NCI-H510A (cell line): ENCODE measurements at places on chromosomes 16 and 17.

GRCh38 chr16:11848842-11849241 lies 2.5 kb downstream of the RSL1D1 start:
- DNase-seq, result no peak

- no peak for DNase-seq
Measured at GRCh38 chr17:2909846-2910234, 113.6 kb downstream of the RAP1GAP2 start.

DNA sequence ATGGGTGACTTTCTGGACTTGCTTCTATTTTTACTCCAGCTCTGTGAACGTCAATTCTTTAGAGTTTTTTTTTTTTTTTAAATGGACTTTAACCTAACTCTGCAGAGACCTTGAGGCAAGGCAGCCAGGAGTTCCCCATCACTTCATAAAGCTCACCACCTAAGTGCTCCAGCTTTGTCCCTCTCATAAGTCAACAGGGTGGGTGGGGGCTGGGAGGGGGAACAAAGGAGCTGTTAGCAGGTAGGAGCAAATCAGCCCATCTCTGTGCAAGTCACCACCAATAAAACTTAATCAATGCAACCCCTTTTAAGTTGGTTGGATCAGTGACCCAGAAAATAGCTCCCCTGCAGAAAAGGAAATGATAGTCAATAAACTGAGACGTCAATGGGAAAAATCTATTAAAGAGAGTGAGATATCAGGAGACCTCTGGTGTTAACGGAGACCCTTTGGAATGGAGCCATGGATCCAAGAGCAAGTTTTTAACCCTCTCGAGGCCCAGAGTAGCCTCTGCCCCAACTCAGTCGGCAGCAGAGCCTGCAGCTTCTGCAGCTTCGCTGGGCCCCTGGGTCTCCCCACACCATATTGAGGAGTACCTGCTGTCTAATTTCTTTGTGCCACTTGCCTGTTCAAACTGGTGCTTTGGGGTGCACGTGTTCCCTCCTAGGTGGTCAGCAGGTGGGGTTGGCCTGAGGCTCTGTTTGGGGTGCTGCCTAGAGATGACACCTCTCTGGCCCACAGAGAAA lies 27.6 kb upstream of the ETV4 start:
- DNase-seq, result no peak

- no peak for DNase-seq
Measured at GRCh38 chr17:70636517-70637133, 467.3 kb downstream of the KCNJ2 start.

GRCh38 chr16:4328046-4328781 lies 12.3 kb downstream of the GLIS2 start:
- DNase-seq, result no peak

- no peak for DNase-seq
Measured at GRCh38 chr17:11642655-11643054, 44.4 kb downstream of the DNAH9 start.

DNA sequence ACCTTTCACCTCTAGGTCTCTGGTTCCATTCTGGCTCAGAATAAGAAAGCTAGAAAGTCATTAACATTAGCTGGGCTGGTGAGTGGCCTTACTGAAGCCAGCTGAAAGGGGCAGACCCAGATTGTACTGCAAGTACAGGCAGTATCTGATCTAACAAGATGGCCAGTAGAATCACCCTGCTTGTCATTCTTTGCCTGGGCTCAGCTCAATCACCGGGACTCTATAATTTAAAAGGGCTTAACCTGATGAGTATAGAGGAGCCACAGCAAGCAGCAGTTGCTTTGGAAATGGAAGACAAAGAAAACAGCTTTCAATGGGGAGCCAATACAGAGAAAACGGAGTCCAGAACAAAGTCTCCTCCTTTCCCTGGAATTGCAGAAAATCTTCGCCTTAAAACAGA lies 13.6 kb downstream of the CDH8 start:
- no peak for DNase-seq

GRCh38 chr16:87189426-87189825 lies 127.8 kb downstream of the C16orf95 start:
- no peak for DNase-seq

DNA sequence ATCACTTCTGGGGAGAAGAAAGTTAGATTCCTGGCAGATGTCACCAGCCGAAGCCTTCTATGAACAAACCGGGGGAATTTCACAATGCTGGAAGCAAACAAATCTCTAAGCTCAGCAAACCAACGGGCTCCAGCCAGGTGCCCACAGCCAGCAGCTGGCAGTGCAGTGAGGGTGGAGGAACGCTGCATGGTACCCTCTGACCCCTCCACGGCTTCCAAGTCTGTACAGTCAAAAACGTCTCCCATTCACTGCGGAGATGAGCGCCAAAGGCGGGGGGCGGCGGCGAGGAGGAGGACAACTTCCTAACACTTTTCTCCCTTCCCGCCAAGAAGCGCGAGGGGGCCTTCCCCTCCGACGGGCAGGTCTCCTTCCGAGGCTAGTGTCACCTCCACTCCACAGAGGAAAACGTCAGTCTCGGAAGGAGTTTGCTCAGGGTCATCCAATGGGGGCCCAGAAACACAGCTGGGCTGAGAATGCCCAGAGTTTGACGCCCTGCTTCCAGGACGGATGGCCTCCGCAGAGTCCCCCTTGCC lies 924 bp downstream of the ZNF598 start:
- no peak for DNase-seq

GRCh38 chr17:68255731-68256538 lies 8.1 kb downstream of the AMZ2 start:
- DNase-seq, result no peak

DNA sequence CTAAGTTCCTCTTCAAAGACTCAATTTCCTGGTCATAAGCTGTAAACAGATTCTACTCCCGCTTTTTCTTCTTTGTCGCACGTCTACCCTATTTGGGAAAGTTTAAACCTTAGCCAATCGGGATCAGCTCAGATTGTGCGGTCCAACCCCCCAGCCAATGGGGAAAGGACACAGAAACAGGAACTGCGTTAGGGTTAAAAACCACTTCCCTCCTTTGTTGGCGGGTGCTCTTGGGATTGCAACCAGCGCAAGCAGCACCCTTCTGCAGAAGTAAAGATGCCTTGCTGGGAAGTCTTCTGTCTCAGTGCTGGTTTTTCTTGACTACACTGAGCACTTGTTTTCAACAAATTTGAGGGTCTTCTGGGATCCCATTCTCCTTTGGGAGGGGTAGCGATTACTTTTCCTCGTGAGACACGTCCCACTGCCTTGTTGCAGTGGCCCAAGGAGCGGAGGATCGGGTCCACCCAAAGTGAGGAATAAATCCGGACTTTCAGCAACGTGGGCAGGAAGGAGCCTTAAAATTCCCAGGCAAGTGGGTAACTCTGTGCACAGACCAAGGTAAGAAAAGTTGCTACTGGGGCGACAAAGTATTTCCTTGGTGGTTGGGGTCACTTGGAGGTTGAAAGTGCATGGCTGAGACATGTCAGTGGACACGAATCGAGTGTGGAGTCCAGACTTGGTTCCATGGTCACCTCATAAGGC lies 1.0 kb upstream of the YPEL3 start:
- DNase-seq, result no peak

DNA sequence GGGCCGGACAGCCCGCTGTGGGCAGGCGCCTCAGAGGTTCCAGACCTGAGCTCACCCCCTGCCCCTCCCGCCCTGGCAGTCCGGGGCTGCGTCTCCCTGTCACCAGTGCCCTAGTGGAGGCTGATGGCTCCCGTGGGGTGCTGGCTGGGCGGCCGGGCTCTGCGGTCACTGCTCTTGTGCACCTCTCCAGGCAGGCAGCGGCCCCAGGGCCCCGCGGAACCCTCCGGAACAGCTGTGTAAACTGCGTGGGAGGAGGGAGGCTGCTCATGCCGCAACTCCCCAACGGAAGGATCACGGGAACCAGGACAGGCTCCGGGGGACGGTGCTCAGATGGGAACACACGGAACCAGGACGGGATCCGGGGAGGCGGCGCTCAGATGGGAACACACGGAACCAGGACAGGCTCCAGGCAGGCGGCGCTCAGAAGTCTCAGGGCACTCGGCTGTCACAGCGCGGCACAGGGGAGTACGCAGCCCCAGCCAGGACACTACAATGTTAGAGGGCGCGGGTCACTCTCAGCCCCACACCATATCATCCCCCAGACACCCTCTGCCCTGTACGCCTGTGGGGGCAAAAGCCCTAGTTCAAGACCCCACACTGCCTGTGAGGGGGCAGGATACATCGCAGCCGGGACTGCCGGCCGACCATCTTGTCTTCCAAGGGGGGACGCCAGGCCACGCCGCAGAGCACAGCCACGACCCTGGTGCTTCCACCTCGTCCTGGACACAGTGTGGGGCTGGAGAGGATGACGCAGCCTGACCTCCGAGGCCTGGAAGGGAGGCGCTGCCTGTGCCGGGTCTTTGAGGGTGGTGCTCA lies 74.0 kb upstream of the GNG13 start:
- DNase-seq, result no peak
